Muscle of arm (tissue), 14 donors: ENCODE measurements at places on chromosomes 16 and 17.

DNA sequence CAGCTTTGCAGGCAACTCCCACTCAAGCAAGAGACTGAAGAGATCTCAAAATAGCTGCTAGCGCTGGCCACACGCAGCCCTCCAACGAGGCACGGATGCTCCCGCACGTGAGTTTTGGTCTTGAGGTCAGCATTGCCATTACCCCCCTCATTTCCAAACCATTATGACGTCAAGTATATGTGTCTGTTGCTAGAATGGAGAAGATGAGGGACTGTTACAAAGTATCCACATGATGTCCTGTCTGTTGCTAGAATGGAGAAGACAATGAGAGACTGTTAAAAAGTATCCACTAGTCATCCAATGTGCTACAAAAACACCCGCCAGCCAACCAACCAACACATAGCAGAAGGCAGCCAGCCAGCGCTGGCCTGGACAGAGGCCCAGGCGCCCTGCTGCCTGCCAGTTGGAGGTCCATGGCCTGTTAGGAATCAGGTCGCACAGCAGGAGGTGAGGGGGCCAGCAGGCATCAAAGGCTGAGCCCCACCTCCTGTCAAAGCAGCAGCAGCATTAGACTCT is 24.8 kb downstream of the KLHDC4 start:
- peak; percentile 7 for DNase-seq

DNA sequence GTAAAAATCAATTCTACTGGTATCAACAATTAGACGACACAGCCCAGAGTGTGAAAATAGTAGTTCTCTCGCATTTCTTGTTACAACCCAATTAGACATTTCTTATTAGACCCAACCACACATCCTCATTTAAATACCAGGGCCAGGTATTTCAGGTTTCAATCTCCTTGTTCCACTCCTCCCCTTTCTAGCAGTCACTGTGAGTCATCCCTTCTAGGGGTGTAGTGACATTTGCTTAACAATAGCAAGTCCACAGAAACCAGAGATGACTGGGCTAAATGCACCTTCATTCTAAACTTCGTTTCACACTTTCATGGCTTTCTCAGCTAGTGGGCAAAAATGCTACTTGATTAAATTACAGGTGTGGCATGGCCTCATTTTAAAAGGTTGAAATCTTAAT is 116.9 kb upstream of the CACNG3 start:
- no peak for DNase-seq

GRCh38 chr17:13584701-13585080 is 17.0 kb downstream of the HS3ST3A1 start:
- no peak for DNase-seq

GRCh38 chr17:50076591-50077235 is 18.4 kb upstream of the PDK2 start:
- DNase-seq, result no peak

DNA sequence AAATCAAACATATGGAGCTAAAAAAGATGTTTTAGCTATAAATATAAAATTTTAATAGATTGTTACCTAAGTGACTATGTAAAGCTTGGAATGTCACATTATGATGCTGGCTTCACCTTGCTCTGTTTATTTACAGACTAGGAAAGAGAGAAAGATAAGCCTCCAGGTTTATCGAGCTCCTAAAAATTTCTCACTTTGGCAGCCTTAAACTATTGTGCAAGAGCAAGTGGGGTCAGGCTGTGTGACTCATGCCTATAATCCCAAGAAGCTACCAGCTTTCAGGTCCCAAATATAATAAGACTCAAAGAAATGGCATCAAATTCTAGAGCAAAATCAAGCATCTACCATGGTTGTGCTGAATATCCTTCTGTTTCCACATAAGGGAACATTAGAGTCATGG is 34.3 kb upstream of the PRSS54 start:
- no peak for DNase-seq

- no peak for DNase-seq
Measured at GRCh38 chr17:57197466-57198071, 58.8 kb upstream of the MSI2 start.

GRCh38 chr17:82299452-82299851 is 18.0 kb downstream of the CD7 start:
- no peak for DNase-seq

GRCh38 chr16:71971571-71971970 is 28.6 kb downstream of the PKD1L3 start:
- DNase-seq, result no peak

GRCh38 chr17:67865438-67865837 is 40.1 kb downstream of the BPTF start:
- DNase-seq, result no peak

DNA sequence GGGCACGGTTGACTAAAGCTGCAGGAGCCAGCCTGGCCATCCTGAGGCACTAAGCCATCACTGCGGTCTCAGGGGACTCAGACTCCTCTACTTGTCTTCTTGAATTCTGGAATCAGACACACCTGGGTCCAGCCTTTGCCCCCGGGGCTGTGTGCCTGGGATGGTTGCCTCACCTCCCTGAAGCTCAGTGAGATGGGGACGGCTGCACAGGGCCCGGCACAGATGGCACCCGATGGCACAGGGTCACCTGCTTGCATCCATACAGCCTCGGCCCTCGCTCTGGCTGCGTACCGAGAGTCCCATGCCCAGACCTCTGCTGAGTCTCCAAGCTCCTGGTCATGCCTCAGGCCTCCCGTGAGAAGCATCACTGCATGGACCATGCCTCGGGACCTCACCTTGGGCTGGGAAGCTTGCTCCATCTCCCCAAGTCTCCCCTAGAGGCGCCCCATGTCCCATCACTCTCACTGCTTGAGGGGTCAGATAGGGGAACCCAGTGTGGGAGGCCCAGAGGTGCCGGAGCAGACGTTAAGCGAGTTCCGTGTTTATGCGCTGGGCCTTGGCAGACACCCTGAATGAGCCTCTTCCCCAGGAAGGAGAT is 316.3 kb downstream of the SEC14L1 start:
- DNase-seq, result no peak

DNA sequence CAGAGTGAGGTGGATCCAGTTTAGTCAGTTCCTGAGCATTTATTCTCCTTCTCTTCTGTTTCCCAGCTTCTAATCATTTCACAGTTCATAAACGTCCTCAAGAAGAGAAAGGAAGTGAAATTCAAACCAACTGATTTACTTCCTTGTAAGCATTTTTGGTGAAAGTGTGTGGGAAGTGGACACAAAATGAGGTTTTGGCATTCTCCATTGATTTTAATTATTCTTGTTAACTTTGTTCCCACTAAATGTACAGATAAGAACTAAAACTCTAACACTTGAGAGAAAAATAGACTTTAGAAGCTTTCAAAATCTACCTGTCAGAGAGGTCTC is 42.7 kb upstream of the CORO6 start:
- DNase-seq, result no peak

GRCh38 chr17:75908201-75908600 is 3.5 kb upstream of the MRPL38 start:
- DNase-seq, result no peak

DNA sequence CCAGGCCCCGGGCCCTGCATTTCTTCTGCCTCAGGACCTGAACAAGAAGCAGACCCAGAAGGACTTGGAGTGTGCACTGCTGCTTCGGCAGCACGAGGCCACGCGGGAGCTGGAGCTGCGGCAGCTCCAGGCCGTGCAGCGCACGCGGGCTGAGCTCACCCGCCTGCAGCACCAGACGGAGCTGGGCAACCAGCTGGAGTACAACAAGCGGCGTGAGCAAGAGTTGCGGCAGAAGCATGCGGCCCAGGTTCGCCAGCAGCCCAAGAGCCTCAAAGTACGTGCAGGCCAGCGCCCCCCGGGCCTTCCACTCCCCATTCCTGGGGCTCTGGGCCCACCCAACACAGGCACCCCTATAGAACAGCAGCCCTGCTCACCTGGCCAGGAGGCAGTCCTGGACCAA is 9.2 kb downstream of the HIRIP3 start:
- DNase-seq, result no peak

DNA sequence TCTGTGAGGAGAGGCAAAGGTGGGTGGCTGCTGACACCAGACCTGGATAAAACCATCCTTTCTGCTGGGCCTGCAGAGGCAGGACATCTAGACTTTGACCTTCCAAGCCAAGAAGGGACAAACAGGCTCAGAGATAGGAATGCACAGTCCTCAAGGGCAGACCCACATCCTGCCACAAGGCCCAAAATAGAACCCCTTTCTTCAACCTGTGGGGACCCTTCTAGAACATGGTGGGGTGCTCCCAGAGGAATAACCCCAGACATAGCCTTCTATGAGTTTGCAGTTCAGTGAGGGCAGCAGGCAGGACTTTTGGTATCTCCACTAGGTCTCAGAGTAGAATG is 3.8 kb upstream of the CBFB start:
- no peak for DNase-seq

DNA sequence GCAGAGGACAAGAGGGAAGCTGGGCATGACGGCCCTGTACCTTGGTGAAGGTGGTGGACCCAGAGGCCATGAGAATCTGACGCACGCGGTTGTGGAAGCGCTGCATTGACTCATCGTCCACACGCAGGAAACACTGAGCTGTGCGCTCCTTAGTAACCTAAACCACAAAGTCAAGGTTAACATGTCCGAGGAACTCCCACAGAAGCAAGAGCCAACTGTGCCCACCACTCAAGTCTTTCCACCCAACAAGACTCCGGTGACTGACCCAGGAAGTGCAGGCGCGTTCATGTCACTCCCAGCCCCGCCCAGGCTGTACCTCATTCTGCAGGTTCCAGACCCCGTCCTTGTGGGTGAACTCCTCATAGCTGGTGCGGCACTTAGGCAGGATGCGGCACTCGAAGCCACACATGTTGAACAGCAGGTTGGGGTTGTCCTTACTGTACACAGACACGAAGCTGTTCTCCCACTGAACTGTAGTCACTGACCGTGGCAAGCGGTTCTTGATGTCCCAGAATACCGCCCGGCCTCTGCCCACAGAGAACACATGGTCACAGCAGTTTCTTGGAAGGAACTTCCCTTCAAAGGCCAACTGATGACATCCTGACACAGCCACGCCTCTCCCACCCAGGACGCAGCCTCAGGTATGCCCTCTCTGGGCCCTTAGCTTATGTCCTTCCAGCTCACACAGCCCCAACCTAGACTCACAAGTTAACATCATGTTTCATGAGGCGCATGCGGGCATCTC is 11.5 kb downstream of the PRPF8 start:
- no peak for DNase-seq

- DNase-seq, result no peak
Measured at GRCh38 chr16:35447010-35447558, 1987.7 kb downstream of the TP53TG3F start.

GRCh38 chr16:35194681-35195080 is 1735.3 kb downstream of the TP53TG3F start:
- DNase-seq, result no peak

DNA sequence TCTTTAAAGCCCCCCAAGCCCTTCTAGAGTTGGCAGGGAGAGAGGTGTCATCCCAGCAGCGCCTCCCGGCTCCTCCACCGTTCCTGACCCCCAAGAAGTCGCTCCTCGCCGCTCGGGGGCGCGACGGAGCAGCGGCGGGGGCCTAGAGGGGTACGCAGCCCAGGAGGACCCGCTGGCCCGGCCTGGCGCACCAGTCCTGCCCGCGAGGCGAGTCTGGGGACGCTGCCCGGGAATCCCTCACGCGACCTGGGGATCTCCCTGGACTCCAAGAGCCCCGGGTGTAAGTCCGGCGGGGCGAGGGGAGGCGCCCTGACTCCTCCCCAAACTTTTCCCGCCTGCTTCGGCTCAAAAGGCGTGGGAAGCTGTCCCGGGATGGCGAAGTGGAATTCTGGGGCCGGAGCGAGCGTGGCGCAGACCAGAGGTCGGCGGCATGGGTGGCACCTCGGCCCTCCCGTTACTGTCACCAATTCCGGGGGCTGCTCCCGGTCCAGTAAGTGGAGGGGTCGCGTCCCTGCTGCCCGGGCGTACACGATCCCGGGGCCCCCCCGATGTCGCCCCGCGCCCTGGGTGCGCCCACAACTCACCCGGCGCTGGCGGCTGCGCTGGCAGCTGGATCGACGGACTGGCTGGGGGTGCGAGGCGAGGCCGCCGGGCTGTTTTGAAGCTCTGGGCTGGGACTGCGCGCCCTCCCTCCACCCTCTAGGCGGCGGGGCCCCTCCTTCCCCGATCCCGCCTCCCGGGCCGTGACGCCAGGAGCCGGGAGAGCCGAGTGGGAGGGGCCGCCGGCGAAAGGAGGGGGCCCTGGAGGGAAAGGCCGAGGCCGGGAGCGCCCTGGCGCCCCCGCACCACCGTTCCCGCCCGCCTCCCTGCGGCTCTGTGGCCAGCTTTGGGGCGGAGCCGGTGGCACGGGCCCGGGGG is at the start of gene EMP2:
Gene EMP2 (minus strand): TSS at position 634 of the 918 bp plus-strand sequence. CDS start 32,981 bp downstream, outside the sequence.
- peak; percentile 82 for DNase-seq

DNA sequence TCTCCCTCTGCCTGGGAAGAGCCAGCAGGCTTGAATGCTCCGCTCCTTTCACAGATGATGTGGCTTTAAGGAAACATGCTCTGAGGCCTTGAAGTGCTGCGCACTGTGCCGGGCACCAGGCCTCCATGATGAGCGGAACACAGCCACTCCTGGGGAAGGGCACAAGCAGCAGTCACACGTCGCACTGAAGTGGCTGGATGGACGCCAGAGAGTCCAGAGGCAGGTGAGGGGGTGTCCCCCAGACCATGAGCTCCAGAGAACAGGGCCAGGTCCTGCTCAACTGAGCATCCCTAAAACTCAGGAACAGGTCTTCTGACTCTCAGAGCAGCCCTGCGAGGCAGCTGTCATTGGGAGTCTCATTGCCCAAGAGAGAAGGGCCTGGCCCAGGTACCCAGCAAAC is 35.6 kb downstream of the PEMT start:
- DNase-seq, result no peak

DNA sequence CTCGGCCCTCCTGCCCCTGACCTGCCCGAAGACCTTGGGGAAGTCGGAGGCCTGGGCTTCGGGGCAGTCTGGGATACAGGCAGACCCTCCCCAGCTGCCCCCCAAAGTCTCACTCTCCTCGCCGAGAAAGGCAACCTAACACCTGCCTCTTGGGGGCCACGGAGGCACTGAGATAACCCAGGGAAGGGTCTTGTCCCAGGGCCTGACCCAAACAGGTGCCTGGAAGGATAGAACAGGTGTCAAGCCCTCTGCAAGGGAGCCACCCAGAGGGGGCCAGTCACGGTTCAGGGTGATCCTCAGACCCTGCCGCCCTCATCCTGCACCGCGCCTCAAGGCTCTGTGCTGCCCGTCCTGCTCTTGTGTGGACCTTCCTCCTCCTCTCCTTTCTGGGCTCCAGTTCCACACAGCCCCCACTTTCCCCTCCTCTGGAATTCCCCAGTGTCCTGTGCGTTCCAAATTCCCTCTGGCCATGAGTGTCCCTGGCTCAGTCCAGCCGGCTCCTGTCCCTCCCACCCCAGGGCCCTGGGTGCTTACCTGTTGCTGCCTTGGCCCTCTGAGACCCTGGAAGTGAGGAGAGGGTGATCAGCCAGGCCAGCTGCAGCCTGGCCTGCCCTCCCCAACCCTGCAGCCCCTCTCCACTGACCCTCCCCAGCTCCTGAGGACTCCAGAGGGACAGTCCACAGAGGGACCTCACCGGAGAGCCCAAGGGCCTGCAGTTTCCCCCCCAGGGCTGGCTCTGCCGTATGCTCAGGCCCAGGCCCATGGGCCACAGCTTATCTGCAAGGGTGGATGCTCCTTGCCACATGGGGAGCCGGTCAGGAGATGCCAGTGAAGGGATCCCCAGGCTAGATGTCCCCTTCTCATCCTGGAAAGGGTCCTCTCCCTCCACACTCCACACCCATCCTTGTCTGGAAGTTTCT is 3.8 kb downstream of the PRSS27 start:
- DNase-seq, result no peak

GRCh38 chr16:55642611-55643010 is 13.2 kb upstream of the SLC6A2 start:
- DNase-seq, result no peak
